Brain (organoid and tissue), 16 donors: ENCODE measurements at places on chromosomes 2 and 18.

DNA sequence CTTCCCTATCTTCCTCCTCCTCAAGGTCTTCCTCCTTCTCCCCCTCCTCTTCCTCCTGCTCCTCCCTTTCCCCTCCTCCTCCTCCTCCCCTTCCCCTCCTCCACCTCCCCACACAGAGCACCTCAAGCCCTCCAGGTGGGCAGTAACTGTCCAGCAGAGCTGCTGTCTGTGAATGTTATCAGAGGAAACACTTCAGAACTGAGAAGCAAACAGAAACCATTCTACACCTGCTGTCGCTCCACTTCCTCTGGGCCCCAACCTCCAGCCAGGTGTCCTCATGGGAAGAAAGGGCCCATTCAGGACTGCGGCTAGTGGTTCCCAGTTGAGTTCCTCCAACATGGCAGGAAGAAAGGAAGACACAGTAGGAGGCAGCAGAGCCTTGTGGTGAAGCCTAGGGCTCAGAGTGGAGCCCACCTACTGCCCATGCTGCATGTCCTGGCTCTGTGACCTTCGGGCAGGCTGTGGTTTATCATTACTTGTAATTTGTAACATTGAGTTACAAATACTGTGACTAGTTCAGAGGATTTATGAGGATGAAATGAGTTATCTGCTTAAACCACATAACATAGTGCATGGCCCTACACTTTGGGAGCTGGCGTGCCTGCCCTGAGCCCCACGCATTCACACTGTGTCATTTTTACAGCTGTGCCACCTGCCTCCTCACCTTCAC lies 165.9 kb upstream of the ID2 start:
- no peak for DNase-seq

- DNase-seq: peak; percentile 86
Measured at GRCh38 chr2:198296665-198297308, 492.4 kb downstream of the PLCL1 start.

DNA sequence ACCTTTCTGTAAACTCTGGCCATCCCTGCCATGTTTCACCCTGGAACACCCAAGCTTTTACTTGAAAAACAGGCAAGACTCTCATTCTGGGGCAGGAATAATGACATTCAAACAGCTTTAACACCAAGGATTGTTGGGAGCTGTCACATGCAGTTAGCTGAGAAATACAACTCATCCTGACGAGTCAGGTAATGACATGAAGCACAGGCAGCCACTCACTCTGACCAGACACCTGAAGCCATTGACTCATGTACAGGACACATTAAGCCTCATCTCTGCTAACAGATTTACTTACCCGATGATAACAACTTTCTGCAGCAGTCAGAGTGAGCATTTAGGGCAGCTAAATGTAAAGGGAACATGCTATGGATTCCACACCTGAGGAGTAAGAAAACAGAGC lies 163.1 kb upstream of the PGAP1 start:
- peak; percentile 52 for DNase-seq

DNA sequence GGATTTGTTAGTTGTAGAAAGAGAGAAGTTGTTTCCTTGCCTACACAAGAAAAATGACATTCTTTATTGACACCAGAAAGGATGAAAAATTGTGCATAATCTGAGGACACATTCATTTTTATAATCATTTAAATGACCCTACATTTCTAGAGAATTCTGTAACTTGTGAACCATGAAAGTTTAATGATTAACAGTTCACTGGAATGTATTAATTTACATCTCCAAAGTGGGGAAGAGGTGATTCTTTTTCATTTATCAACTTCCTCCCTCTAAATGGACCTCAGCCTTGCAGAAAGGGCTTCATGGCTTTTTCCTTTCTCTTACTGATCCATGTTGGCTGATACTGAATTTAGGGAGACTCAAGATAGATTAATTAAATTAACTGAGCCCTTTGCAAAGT lies 565.2 kb upstream of the LINC00305 start:
- no peak for DNase-seq

DNA sequence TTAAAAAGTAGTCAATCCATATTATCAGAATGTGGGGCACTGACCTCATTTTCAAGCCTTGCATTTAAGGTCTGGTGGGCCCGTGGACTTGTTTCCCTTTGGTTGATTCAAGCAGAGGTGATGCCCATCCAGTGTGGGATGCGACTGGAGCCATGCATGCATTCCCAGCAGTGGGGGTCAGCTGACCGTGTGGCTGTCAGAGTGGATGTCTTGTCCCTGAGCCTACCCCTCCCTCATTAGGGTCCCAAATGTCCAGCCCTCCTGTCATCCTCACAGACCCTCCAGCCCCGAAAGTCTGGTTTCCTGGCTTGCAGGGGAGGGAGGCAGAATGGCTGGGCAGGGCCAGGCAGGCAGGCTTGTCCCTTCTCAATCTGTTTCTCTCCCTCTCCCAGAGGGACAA lies 67.3 kb upstream of the SH3RF3 start:
- DNase-seq: no peak

DNA sequence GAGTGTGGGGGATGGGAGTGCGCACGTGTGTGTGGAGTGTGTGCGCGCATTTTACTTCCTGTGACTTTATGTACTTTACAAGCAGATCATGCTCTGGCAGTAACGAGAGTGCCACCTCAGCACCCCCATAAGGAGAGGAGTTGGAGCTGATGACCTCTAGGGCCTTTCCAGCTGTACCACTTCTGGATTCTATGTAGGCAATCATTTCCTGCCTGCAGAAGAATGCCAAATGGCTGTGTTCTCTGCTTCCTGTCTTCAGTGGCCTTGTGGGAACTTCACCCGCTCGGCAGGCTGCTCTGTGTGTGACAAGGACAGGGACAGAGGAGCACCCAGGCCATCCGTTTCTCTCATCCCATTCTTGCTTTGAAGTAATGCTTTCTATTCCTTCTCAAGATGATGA lies 22.8 kb upstream of the ZNF385B start:
- no peak for DNase-seq
